ENCODE measurements at places on chromosomes 12 and 14.
A peak's percentile ranks its signal among the peaks of the same experiment; 100 is the strongest.

GRCh38 chr14:104805326-104805678 is 4.4 kb downstream of the ZBTB42 start:
- DNase-seq = no peak

DNA sequence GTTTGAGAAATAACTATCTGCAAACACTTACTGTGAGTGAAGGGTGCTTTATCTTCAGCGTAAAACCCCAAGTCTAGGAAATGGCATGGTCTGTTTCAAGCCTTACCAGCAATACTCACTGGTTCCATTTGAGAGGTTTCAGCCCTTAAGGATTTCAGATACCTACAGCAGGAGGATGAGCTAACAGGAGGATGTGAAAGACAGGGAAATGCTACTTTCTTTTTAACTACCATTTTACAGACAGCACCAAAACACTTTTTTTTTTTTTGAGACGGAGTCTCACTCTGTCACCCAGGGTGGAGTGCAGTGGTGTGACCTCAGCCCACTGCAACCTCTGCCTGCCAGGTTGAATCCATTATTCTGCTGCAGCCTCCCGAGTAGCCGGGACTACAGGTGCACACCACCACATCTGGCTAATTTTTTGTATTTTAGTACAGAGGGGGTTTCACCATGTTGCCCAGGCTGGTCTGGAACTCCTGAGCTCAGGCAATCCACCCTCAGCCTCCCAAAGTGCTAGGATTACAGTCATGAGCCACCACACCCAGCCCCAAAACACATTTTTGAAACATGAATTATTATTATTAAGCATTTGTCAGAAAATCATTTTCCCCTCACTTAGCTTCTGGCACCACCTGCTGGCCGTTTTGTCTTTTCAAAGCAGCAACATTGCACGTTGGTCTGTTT is 4.6 kb downstream of the MTRFR start:
- peak; percentile 64 for DNase-seq

DNA sequence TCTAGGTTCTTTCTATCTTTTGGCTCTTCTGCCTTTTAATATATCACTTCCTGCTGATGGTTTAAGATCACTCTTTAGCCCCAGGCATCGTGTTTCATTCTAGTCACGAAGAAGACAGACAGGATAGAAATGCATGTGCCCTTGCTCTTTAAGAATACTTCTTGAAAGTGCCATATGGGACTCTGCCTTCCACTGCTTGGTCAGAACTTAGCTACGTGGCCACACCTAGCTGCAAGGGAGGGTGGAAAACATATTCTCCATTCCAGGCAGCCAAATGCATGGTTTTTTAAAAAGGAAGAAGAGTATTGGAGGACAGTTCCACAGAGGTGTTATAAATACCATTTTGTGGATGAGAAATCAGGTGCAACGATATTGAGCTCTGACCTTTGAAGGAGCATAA is 143.3 kb downstream of the KLRB1 start:
- no peak for DNase-seq

DNA sequence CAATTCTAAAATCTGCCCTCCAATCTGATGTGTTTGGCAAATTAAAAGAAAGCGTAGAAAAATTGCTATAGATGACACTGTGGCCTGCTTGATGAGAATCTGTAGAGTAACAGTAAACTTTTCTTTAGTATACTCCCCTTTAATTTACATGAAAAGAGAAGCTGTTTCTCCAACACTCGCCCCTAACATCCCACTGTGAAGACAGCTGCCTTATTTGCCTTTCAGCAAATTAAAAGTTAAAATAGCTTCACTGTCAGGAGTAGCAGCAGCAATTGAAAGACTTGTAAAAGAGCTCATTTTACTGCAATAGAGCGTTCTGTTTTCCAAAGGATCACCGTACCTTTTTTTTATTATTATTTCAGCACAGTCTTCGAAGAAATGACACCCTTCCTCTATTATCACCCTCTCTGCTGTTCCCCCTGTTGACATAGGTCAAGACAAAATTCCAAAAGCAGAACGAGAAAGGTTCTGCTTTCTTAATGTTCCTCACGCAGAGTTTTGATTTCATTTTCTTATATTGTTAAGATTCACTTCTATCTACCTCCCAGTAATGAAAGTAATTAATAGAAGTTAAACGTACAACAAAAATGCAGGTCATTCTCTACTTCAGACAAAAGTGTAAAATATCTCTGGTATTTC is 153.5 kb upstream of the USP15 start:
- DNase-seq = no peak

GRCh38 chr14:78673845-78674244 is 503.7 kb downstream of the NRXN3 start:
- no peak for DNase-seq

- DNase-seq = no peak
These were observed 303.4 kb downstream of the SEC23A start for GRCh38 chr14:38799671-38800070.

GRCh38 chr14:50955373-50956043 is 11.2 kb upstream of the PYGL start:
- DNase-seq = peak; percentile 43

DNA sequence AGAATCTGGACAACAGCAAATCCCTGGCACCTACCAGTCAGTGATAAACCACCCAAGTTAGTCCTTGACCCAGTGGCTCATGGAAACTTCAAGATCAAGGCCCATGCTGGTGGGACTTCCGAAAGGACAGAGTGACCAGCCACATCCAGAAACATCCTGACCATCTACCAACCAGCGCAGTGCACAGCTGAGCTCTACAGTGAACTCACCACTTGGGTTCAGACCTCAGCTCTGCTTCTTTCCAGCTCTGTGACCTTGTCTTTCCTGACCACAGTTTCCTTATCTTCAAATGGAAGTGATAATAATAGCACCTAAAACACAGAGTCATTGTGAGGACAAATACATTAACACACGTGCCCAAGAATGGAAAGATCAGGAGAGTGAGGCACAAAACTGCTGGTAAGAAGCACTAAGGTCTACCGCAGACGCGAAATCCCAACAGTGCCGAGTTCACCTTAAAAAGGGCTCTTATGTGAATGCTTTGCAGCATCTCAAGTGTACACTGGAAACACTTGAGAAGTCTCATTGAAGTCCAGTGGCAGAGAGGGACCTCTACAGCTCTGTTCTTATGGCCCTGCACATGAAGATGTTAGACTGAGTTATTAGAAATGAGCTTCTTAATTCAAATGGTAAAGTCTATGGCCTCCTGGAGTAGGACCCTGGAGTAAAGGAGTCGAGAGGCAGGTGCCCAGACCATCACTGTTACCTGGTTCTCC is 128.8 kb downstream of the CCDC60 start:
- DNase-seq = no peak

GRCh38 chr12:127570793-127571360 is 696.1 kb upstream of the TMEM132C start:
- DNase-seq = no peak

DNA sequence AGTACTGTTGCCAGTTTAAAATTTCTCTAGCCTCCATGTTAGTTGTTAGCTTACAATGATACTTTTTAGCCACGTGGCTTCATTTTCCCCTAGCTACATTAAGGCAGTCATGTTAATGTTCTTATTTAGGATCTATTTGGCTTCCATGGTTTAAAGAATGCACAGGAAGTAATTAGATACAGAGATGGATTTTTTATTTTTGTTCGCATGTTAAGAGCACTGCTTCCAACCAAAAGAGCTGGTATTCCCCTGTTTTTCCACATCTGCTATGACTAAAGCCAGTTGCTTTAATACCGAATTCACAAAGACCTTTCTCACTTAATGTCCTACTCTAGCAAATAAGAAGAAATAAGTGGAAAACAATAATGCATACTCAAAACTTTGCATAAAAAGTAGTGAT is 45.1 kb downstream of the PRORP start:
- DNase-seq = no peak

GRCh38 chr14:63909984-63910383 is 57.2 kb downstream of the SYNE2 start:
- no peak for DNase-seq

DNA sequence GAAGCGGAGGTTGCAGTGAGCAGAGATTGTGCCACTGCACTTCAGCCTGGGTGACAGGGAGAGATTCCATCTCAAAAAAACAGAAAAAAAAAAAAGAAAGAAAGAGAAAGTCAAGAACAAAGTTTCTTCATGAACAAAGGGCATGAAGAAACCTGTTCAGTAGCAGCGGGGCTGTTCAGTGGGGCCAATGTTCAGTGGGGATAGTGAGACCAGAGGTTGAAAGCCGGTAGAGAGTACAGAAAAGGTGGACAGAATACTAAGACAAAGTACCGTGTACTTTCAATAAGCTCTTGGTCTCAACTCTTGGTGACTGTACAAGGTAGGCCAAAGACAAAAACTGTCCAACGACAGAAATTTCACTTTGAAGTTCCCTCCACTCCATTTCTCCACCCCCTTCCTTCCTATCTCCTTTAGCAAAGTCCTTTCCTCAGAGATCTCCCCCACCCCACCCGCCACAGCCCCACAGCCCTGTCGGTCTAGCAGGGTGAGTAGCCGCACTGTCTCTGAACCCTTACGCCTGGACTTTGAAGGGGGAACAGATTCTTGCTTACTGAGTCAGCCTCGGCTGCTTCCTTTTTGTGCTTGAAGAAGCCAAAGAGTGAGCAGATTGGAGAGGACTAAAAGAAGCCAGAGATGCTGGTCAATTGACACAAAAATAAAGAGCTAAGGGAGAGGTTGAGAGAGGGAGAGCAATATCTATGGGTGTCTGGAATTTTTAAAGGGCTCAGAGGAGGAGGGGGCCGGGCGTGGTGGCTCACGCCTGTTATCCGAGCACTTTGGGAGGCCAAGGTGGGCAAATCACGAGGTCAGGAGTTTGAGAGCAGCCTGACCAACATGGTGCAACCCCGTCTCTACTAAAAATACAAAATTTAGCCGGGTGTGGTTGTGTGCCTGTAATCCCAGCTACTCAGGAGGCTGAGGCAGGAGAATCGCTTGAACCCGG is 44.2 kb upstream of the FOS start:
- DNase-seq = peak; percentile 34

GRCh38 chr14:22623047-22623446 is 21.1 kb downstream of the OR6J1 start:
- no peak for DNase-seq

DNA sequence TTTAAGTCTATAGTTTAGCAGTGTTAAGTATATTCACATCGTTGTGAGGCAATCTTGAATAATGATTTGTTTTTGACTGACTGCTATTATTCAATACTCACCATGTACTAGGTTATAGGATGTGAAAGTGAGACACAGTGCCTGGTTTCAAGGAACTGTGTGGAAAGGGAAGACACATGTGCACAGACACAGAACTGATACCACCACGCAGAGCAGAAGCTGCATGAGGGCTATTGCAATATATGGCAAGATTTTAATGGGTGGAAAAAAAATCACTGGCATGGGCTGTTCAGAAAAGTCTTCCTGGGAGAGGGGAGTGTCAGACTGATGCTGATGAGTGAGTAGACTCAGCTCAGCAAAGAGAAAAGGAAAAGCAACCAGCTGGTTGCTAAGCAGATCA is 10.4 kb downstream of the SLC7A8 start:
- DNase-seq = no peak

- no peak for DNase-seq
These were observed 703 bp downstream of the TMED10 start for GRCh38 chr14:75175677-75176141.

- DNase-seq = no peak
These were observed 530 bp upstream of the NEMF start for GRCh38 chr14:49853158-49853477.

DNA sequence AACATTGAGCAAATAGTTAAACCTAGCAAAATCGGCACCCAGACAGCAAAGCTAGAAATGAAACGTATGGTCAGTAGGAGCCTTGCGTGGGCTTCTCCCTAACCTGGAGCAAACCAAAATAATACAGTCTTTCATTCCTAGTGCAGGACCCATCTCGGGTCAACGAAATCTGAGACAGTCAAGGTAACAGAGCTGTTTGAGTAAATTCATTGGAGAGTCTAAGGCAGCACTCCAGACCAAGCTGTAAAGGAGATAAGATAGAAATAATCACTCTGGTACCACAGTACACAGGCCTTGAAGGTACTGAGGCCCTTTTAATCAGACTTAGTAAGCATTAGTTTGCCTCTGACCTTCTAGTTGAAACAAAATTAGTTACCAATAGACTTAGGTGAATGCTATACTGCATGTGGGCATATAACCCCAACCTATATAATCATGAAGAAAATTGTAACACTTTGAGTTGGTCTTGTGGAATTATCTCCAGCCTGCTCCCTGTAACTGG is 54.4 kb upstream of the BICD1 start:
- DNase-seq = no peak

DNA sequence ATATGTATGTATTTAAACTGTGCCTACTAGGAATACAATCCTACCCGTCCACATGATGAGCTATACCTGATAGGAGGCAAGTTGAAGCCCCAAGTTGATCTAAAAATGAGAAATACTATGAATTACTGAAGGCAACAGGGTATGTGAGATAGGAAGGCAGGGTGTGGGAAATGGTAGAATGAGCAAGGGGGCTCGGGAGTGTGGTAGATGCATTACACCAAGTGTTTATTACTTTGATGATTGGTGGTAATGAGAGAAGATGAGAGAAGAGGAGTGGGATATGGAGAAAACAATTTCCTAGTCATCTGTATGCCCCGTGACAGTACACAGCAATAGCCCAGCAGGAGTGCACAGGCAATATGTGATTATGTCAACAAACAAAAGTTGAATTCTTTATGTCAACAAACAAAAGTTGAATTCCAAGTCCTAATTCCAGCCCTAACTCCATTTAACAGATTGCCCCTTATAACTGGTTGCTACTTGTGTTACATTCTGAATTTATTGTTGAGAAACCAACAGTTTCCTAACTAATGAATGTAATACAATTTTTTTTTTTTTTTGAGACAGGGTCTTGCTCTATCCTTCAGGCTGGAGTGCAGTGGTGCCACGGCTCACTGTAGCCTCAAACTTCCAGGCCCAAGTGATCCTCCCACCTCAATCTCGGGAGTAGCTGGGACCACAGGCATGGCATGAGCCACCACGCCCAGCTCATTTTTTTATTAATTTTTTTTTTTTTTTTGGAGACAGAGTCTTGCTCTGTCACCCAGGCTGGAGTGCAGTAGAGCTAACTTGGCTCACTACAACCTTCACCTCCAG is 2.5 kb downstream of the LPCAT3 start:
- DNase-seq = no peak

DNA sequence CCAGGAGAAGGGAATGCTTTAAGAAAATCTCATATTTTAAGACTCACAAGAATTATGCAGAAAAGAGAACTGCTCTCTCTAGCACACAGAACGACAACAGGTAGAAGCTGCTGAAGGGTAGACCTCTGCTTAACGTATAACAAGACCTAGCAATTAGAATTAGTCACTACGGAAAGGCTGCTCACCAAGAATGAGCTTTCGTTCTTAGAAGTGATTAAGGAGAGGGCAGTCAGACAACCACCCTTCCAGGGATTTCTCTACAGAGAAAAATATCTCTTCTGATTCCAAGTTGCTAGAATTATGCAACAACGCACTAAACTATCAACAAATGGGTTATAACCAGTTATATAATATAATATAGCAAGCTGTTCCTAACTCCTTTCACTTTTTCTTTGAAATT is 18.6 kb downstream of the LRIG3 start:
- no peak for DNase-seq

GRCh38 chr12:14655284-14655683 is 41.1 kb downstream of the GUCY2C start:
- DNase-seq = no peak

- DNase-seq = no peak
These were observed 793.6 kb downstream of the GALC start for GRCh38 chr14:87199381-87199780.
